ENCODE measurements at places on chromosomes 5 and 9.

DNA sequence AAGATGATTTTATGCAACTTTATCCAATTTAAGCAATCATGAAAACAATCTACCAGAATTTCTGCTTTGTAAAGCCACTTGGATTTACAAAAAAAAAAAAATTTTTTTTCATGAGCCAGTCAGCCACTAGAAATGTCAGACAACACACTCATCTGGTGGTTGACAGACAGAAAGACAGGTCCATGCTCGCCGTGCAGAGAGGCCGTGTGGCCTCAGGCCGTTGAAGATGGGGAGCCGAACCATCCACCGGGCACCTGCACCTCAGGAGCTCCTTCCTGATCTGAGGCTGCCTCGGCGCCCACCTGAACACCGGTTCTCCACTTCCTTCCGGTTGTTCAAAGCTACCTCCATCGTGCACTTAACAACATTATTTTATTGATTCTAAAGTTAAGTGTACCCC is 138.0 kb upstream of the IRX4 start:
- DNase-seq = no peak

GRCh38 chr9:84937180-84937579 is 267.7 kb downstream of the NTRK2 start:
- DNase-seq = no peak

- peak; percentile 39 for DNase-seq
These were observed 6.0 kb downstream of the OLFML2A start for GRCh38 chr9:124782661-124783574.

GRCh38 chr5:3187771-3188425 is 407.7 kb upstream of the IRX1 start:
- no peak for DNase-seq

DNA sequence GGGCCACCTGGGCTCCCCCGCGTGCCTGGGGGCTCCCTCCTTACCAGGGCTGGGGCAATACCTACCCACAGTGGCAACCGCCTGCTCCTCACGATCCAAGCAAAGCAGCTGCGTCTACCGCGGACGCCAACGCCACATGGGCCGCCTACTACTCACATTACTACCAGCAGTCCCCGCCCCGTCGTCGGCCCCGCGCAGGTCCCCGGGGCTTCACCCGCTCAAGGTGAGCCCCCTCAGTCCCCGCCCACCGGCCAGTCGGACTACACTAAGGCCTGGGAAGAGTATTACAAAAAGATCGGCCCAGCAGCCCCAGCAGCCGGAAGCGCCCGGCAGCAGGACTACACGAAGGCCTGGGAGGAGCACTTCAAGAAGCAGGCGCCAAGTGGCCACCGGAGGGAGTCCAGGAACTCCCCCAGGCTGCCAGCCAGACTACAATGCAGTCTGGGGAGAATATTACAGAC is 106.0 kb upstream of the MTAP start:
- no peak for DNase-seq

DNA sequence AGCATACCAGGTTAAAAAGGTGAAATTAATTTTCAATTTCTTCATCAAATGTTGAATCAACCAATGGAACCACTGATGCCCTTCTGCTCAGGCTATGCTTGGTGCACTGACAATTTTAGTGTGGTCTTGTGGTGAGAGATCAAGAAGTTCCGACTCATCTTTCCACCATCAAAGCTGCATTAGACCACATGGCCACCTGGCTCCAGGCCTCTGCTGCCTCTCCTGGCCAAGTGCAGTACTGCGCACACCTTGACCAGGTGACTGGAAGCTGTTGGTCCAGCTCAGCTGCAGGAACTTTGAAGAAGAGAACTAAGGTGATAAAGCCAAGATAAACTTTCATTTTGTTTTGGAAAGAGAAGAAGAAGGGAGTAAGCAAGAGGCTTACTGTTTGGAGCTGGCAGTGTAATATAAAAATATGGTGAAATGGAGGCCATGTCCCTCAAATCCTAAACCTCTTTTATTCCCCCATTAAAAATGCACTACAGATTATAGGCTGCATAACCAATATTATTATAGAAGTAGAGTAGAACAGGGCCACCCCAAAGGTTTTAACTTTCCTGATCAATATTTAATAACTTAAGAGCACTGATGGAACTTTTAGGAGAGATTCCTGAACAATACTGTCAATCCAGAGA is 315.5 kb upstream of the C9orf72 start:
- DNase-seq = peak; percentile 9

- DNase-seq = no peak
These were observed 211.3 kb downstream of the MAN2A1 start for GRCh38 chr5:109900911-109901627.

DNA sequence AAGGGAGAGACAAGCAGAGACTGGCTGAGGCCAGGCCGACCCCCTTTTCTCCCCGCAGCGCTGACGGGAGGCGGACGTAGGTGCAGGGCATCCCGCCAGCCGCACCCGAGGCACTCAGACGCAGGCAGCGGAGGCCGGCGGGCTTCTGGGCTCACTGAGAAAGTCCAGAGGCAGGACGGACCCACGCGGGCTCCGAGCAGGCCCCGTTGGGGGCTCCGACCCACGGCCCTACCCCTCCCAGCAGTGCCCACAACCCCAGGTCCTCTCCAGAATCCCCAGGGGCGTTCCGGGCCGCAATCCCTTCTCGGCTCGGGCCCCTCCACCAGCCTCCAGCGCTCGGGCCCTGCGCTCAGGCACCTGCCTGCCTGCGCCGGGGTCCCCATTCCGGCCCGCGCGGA is 543 bp downstream of the MTMR12 start:
- peak; percentile 72 for DNase-seq

GRCh38 chr9:84822589-84823233 is 153.2 kb downstream of the NTRK2 start:
- no peak for DNase-seq

- no peak for DNase-seq
These were observed 20.4 kb upstream of the MED10 start for GRCh38 chr5:6398570-6399230.

GRCh38 chr9:123318202-123318601 is 37.8 kb upstream of the CRB2 start:
- no peak for DNase-seq

- DNase-seq = no peak
These were observed 17.0 kb upstream of the ICE1 start for GRCh38 chr5:5405441-5405840.

DNA sequence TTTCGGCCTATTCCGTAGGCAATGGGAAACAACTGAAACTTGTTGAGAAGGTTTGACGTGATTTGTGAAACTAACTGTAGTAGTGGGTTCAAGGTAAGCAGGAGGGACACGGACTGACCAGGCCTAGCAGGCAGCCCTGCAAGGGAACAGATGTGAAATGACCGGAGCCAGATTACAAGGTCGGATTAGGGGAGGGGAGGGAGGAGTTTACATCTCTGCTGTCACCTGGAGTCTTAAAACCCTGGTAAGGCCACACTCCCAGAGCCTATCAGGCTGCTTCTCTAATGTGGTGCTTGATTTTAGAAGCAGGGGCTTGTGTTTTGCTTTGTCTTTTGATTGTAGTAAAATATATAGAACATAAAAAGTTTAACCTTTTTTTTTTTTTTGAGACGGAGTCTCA is 3.5 kb upstream of the SPTAN1 start:
- no peak for DNase-seq

- DNase-seq = peak; percentile 17
These were observed 7.5 kb downstream of the NDFIP1 start for GRCh38 chr5:142115937-142116614.

- no peak for DNase-seq
These were observed 805.0 kb upstream of the PTPRD start for GRCh38 chr9:11417782-11418181.

DNA sequence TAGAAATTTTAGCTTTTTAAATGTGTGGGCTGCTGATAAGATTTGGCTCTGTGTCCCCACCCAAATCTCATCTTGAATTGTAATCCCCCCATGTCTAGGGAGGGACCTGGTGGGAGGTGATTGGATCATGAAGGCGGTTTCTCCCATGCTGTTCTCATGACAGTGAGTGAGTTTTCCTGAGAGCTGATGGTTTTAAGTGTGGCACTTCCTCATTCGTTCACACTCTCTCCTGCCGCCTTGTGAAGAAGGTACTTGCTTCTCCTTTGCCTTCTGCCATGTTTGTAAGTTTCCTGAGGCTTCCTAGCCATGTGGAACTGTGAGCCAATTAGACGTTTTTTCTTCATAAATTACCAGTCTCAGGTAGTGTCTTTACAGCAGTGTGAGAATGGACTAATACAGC is 127.8 kb upstream of the MVB12B start:
- DNase-seq = no peak

- DNase-seq = no peak
These were observed 57.1 kb downstream of the MACROH2A1 start for GRCh38 chr5:135341696-135342550.

- no peak for DNase-seq
These were observed 66.2 kb downstream of the IRX1 start for GRCh38 chr5:3661755-3662296.

DNA sequence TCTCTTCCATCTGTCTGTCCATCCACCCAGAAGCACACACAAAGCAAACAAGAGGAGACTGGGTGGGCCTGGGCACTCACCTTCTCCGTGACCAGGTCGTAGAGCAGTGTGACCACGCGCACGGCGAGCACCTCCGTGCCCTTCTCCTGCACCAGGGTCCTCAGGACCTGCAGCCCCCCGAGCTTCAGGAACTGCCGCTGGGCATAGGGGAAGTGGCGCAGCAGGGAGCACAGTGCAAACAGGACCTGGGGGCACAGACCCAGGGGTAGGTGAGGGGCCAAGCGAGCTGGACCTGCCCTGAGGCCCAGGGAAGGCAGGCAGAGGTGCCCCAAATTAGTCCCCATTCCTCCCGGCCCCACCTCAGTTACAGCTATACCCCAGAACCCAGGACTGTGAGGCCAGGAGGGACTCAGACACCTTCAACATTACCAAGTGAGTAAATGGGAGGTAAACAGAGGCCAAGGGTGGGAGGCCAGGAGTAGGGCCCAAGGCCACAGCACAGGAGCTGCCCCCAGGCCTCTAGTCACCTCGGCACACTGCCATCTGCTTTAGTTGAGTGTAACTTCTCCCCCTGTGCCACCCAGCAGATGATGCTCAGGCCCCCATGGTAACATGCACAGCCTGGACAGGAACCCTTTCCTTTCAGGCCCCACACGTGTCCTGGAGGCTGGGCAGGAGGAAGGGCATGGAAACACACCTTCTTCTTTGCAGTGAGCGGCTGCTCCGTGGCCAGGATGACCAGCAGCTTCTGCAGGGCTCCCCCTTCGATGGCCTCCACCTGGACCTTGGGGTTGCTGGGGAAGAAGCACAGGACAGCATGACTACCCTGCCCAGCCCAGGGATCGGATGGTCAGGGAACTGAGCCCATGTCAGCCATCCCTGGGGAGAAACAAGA is 76.2 kb upstream of the LRRTM2 start:
- no peak for DNase-seq

DNA sequence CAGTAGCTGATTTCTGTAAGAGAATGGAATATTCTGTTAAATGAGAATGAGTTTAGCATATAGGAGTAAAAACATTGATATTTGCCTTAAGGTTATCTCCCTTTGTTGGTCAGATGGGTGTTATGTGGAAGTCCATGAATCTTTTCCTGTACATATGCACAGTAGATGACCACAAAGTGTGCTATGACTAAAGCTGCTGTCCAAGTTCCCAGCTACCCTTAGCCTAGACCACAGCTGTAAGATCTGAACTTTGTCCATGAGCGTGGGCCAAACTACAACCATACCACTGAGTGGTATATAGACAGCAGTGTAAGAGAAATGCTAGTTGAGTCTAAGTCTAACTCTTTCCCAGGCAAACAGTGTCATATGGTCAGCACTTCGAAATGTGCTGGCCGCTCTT is 48.8 kb downstream of the CD180 start:
- no peak for DNase-seq

DNA sequence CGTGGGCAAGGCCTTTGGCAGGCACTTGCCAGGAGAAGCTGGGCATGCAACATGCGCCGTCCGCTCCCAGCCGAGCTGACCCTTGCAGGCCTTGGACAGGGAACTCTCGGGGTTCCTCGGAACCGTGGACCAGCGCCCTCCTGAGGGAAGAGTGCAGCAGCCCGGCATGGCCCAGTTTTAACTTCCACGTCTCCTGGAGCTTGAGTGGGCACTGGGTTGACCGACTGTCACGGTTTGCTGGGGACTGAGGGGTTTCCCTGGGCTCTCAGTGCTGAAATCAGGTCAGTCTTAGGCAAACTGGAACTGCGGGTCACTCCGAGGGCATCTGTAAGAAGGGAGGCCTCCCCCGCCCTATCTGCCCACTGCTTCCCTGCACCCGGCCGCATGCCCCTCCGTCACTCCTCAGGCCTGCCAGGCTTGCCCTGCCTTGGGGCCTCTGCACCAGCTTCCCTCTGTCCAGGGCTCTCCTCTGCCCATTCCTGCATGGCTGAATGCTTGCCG is 87.0 kb upstream of the PHYKPL start:
- no peak for DNase-seq

DNA sequence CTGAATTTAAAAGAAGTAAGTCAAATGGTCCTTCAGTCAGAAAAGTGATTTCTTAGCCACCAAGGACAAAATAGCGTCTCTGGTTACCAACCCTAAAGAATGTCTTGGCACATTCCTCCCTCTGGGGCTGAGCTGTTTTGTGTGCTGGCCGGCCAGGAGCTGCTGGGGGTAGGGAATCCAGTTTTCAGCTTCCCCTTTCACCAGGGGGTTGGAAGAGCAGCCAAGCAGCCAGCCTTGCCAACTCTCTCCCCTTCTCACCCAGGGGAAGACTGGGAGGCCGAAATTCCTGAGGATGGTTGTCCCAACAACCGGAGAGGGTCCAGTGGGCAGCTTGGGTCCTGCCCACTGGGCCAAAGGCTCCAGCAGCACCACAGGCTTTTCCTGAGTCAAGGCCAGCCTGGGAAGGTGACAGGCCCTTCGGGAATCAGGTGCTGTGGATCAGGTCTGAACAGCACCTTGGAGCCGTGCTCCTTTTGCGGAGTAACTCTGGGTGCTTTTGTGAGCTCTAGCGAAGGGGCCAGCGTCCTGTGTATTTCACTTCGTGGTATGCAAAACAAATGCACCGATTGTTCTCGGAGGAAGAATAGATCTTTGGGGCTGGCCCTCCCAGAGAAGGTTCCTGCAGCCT is 4.2 kb downstream of the WWC1 start:
- peak; percentile 42 for DNase-seq

Data from myocyte (in vitro differentiated cells).